ENCODE measurements at places on chromosomes 1 and 21.

DNA sequence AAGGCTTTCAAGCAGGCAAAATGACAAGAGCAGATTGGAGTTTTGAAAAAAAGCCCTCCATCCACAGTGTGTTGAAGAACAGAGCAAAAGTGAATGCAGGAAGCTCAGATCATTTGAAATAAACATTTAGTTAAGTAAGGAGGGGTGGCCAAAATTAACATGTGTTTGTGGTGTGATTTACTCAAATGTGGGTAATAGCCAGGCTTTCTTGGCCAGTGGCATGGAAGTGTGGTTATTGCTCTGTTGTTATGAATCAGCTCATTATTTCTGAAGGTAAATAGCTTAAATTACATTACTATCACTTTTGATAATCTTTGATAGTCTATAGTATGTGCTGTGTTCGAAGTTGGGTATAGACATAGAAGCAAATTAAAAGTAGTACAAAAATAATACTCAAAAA lies 485.9 kb downstream of the LMO4 start:
- DNase-seq = no peak

- DNase-seq = no peak
Observed at GRCh38 chr1:232385221-232385620, 244.7 kb downstream of the SIPA1L2 start.

GRCh38 chr1:39139723-39140360 lies 64.7 kb upstream of the MACF1 start:
- no peak for DNase-seq

- no peak for DNase-seq
Observed at GRCh38 chr1:208187499-208188041, 56.6 kb downstream of the PLXNA2 start.

GRCh38 chr1:41484402-41485241 lies at the start of gene EDN2:
Gene EDN2, minus strand, starts transcription at chr1:41484683. Its CDS starts 82 bp downstream, at chr1:41484601.
- peak; percentile 89 for DNase-seq

DNA sequence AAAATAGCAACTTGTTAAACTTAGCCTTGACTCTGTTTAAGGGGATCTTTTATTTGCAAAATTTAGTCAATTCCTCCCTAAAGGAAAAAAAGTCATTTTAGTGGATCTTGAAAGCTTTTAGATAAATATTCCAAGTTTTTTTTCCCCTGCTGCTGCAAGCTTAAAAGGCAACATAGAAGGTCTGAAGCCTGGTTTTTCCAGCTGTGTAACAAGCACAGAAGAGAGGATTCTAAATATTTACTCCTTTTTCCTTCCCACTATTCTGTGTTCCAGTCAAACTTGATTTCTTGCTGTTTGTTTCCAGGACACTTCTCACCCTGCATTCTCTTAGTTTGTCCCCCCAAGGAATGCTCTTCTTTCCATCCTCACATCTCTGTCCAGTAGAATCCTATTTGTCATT lies 86.7 kb downstream of the NFIA start:
- DNase-seq = no peak
